ENCODE measurements at places on chromosomes 11 and 22. TPM values are rescaled to one million over a fixed set of nuclear protein-coding genes. Genes with fewer than 3 reads are reported as not detected.

DNA sequence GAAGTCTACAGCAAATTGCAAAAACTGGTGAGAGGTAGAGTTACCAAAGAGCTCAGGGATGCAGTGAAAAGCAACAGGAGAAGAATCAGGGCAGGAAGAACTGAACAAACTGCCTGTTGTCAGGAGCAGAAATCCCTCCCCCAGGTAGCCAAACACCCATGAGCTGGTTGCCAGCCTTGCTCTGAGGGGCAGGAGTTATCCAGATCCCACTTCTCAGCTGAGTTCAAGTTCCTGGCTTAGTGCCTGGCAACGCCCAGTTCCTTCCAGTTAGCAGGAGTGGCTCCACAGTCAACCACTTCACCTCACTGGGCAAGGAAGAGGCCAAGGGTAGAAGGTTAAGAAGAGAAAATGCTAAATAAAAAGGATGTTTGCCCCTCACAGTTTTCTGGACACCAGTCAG, 1.9 kb upstream of the MPZL2 start:
- peaks cover 3% of the 10 kb centered on the region for H3K4me1 ChIP-seq
- H3K27ac ChIP-seq = no peak overlapping the region
- DNase-seq = no peak
- H3K4me3 ChIP-seq = no peak overlapping the region
- no peaks in the 10 kb centered on the region for H3K36me3 ChIP-seq

- H3K4me1 ChIP-seq = no peaks in the 10 kb centered on the region
- H3K4me3 ChIP-seq = no peak overlapping the region
- no peak overlapping the region for H3K27ac ChIP-seq
- no peak for DNase-seq
- H3K36me3 ChIP-seq = no peaks in the 10 kb centered on the region
Measured at GRCh38 chr11:2002042-2002776, 4.6 kb upstream of the H19 start.

DNA sequence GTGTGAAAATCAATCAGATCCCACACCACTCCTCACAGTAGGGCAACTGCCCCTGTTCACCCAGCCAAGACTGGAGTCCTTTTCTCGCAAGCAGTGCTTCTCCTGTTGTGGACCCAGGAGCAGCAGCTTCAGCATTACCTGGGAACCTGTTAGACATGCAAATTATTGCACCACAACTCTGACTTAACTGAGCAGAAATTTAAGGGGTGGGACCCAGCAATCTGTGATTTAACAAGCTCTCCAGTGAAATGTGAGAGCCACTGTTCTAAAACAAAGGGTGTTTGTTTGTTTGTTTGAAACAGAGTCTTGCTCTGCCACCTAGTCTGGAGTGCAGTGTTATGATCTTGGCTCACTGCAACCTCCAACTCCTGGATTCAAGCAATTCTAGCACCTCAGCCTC, 591.4 kb downstream of the SOX6 start:
- DNase-seq = no peak
- no peaks in the 10 kb centered on the region for H3K4me1 ChIP-seq
- no peak overlapping the region for H3K4me3 ChIP-seq
- H3K27ac ChIP-seq = no peak overlapping the region
- no peaks in the 10 kb centered on the region for H3K27me3 ChIP-seq

DNA sequence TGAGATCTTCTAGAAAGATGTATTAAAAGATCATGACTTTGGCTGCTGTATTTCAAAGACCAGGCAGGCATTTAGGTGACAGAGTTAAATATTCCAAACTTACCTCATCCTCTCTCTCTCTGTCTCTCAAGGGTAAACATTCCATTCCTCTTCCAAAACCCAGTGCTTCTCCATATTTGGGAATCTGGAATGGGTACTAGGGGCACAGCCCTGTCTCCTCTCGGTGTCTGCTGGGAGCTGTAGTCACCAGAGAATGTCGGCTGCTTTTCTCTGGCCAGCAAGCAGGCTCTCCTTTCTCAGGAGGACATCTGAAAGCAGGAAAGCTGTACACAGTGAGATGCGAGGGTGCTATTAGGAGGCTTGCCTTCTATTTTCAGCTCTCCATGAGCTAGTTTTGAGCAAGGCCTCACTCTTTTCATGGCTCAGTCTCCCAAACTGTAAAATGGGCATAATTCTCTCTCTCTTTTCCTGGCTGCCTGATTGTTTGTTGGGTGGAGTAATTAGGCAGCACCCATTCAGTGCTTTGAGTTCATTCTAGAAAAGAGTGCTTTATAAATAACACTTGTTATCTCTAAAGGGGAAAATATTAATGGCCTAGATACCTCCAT, 9.3 kb upstream of the PEX26 start:
- no peaks in the 10 kb centered on the region for H3K27me3 ChIP-seq
- H3K4me3 ChIP-seq = peak overlapping the region; percentile 47
- peaks cover 3% of the 10 kb centered on the region for H3K36me3 ChIP-seq
- H3K4me1 ChIP-seq = peaks cover 40% of the 10 kb centered on the region
- DNase-seq = peak; percentile 17

FAM89B gene
- 84.8 TPM for total RNA-seq
